Mesothelial cell of epicardium (in vitro differentiated cells): ENCODE measurements at places on chromosomes 2 and 18. TPM values are rescaled to one million over a fixed set of nuclear protein-coding genes. Genes with fewer than 3 reads are reported as not detected.
A peak's percentile ranks its signal among the peaks of the same experiment; 100 is the strongest.

GRCh38 chr2:32952761-32953476 is 6.2 kb downstream of the LTBP1 start:
- no peak overlapping the region for H3K4me3 ChIP-seq
- peaks cover 15% of the 10 kb centered on the region for H3K36me3 ChIP-seq
- no peaks in the 10 kb centered on the region for H3K27me3 ChIP-seq
- H3K27ac ChIP-seq = no peak overlapping the region
- DNase-seq = no peak

GRCh38 chr18:74204526-74205152 is 56.3 kb downstream of the TIMM21 start:
- peaks cover 1% of the 10 kb centered on the region for H3K4me1 ChIP-seq
- H3K27ac ChIP-seq = no peak overlapping the region
- no peak overlapping the region for H3K4me3 ChIP-seq
- DNase-seq = no peak
- no peaks in the 10 kb centered on the region for H3K27me3 ChIP-seq

DNA sequence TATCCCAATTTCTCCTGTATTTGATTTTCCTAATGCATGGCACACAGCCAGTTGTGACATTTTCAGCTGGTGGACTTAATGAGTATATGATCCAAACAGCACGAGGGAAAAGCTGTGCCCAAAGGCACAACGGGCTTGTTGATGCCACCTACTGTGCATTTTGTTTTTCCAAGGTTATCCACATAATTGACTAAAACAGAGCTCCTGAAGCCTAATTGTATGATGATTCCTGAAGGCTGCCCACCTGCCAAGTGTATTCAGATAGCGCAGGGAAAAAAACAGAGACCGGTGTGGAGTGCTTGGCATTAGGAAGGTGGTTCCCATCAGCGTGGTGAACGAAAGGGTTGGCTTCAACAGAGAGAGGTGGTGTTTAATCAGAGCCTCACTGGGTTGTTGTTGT is 14.9 kb downstream of the RBMS1 start:
- no peak for DNase-seq
- H3K4me3 ChIP-seq = no peak overlapping the region
- H3K36me3 ChIP-seq = peaks cover 6% of the 10 kb centered on the region
- H3K4me1 ChIP-seq = peaks cover 30% of the 10 kb centered on the region
- H3K27me3 ChIP-seq = no peaks in the 10 kb centered on the region

GRCh38 chr2:83531206-83531826 is 927.8 kb downstream of the SUCLG1 start:
- H3K27ac ChIP-seq = no peak overlapping the region
- no peaks in the 10 kb centered on the region for H3K36me3 ChIP-seq
- H3K27me3 ChIP-seq = no peaks in the 10 kb centered on the region
- DNase-seq = no peak

DNA sequence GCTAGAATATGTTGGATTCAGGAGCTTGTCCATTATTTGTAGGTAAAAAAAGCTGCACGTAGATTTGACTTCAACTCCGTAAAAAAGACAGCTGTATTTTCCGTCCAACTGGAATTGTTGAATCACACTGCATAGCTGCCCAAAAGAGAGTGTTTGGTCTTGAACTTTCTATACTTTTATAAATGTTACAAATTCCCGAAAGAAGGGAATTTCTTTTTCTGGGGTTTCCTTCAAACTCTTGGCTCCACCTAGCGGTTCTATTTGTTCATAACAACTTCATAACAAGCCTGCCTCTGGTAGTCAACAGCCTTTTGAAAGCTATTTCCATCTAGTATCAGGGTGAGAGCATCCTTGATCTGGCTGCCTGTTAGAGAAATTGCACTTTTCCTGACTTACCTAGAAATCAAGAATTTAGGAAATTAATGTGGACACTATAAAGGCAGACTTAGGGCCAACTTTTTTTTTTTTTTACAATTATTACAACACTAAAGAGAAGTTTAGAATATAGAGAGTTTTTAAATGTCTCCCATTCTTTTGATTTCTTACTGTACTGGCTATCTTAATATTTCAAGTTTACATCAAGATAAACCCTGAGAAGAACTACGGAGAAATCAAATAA is 48.1 kb downstream of the TMEM185B start:
- H3K27ac ChIP-seq = no peak overlapping the region
- no peaks in the 10 kb centered on the region for H3K4me1 ChIP-seq
- no peak overlapping the region for H3K4me3 ChIP-seq
- no peak for DNase-seq
- H3K36me3 ChIP-seq = peaks cover 8% of the 10 kb centered on the region
- no peaks in the 10 kb centered on the region for H3K27me3 ChIP-seq

The TCF4 gene
- 210 to 224 TPM (median 218 TPM) in 3 replicates for total RNA-seq

The BMP10 gene
- 0.13 TPM in 1 of 3 replicates, not detected in the others for total RNA-seq

DNA sequence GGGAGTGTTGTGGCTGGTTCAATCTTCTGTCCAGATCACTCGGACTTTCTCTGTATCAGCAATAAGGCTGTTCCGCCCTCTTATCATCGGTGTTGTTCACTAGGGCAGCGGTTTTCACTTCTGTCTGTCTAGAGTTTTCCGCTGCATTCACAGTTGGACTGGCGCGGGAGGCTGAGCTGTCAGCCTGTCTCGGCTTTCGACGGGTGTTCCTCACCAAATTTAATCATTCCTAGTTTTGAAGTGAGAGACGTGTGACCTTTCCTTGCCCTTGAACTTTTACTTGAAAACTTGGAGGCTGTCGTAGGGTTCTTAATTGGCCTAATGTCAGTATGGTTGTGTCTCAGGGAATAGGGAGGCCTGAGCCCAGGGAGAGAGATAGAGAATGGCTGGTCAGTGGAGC is 108.3 kb downstream of the NFATC1 start:
- peaks cover 1% of the 10 kb centered on the region for H3K36me3 ChIP-seq
- peaks cover 6% of the 10 kb centered on the region for H3K27me3 ChIP-seq
- no peak overlapping the region for H3K27ac ChIP-seq
- peaks cover 28% of the 10 kb centered on the region for H3K4me1 ChIP-seq

- H3K36me3 ChIP-seq = no peaks in the 10 kb centered on the region
- no peak overlapping the region for H3K27ac ChIP-seq
- no peak for DNase-seq
- no peak overlapping the region for H3K4me3 ChIP-seq
- H3K27me3 ChIP-seq = no peaks in the 10 kb centered on the region
Measured at GRCh38 chr2:18980104-18980785, 378.2 kb downstream of the OSR1 start.

The CFC1 gene
- not detected in 3 replicates for total RNA-seq

The AFF3 gene
- 14.4 to 15.6 TPM (median 14.7 TPM) in 3 replicates for total RNA-seq

The CAPG gene
- 86.3 to 92.4 TPM (median 89.2 TPM) in 3 replicates for total RNA-seq

- H3K27me3 ChIP-seq = no peaks in the 10 kb centered on the region
- DNase-seq = no peak
- no peaks in the 10 kb centered on the region for H3K36me3 ChIP-seq
Measured at GRCh38 chr18:36692921-36693332, 135.9 kb downstream of the TPGS2 start.

GRCh38 chr18:48445540-48445939 is 36.4 kb upstream of the ZBTB7C start:
- H3K4me3 ChIP-seq = no peak overlapping the region
- H3K27ac ChIP-seq = no peak overlapping the region
- no peaks in the 10 kb centered on the region for H3K36me3 ChIP-seq
- H3K4me1 ChIP-seq = peaks cover 10% of the 10 kb centered on the region
- DNase-seq = peak; percentile 73

DNA sequence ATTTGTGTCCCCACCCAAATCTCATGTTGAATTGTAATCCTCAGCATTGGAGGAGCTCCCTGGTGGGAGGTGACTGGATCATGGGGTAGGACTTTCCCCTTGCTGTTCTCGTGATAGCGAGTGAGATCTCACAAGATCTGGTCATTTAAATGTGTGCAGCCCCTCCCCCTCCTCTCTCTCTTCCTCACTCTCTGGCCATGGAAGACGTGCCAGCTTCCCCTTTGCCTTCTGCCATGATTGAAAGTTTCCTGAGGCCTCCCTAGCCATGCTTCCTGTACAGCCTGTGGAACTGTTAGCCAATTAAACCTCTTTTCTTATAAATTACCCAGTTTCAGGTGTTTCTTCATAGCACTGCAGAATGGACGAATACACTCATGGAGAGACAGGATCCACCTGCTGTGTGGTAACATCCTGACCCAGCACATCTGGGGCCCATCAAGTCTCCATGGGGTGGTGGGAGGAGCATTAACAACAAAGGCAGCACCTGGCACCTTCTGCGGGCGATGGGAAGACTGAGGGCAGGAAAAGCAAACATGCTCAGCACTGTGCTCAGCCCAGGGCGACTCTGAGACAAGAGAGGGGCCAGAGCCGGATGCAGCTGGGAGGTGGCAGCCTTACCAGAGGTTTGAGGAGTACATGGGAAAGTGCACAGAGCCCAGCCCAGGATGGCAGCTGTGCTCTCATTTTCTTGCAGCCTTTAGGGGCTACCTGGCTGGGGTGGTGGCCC is 16.2 kb upstream of the ALPP start:
- H3K27ac ChIP-seq = no peak overlapping the region
- H3K4me1 ChIP-seq = peaks cover 12% of the 10 kb centered on the region
- H3K27me3 ChIP-seq = peaks cover 2% of the 10 kb centered on the region
- H3K4me3 ChIP-seq = no peak overlapping the region

- no peaks in the 10 kb centered on the region for H3K27me3 ChIP-seq
- no peak overlapping the region for H3K4me3 ChIP-seq
- peaks cover 36% of the 10 kb centered on the region for H3K4me1 ChIP-seq
- no peak overlapping the region for H3K27ac ChIP-seq
- no peak for DNase-seq
- H3K36me3 ChIP-seq = peaks cover 5% of the 10 kb centered on the region
Measured at GRCh38 chr2:205776720-205777119, 94.4 kb downstream of the NRP2 start.

DNA sequence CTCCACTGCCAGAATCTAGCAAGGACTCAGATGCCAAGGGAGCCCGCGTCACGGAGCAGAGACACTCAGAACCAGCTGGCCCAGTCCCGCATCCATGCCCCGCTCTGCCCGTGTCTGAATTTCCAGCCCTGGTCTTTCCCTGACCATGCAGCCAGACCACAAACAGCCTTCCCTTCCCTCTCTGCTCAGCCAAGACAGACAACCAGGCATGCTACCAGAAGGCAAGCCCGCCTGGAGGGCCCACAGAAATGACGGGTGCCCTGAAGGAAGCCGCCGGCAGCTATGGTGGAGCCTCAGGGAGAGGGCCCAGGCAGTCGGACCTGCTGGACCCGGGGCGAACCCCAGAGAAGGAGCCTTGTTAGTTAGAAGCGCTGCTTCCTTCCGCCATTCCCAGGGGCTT is 45.1 kb upstream of the MAL start:
- no peak overlapping the region for H3K27ac ChIP-seq
- peaks cover 13% of the 10 kb centered on the region for H3K27me3 ChIP-seq
- no peak overlapping the region for H3K4me3 ChIP-seq
- no peaks in the 10 kb centered on the region for H3K4me1 ChIP-seq
- no peaks in the 10 kb centered on the region for H3K36me3 ChIP-seq
- no peak for DNase-seq

DNA sequence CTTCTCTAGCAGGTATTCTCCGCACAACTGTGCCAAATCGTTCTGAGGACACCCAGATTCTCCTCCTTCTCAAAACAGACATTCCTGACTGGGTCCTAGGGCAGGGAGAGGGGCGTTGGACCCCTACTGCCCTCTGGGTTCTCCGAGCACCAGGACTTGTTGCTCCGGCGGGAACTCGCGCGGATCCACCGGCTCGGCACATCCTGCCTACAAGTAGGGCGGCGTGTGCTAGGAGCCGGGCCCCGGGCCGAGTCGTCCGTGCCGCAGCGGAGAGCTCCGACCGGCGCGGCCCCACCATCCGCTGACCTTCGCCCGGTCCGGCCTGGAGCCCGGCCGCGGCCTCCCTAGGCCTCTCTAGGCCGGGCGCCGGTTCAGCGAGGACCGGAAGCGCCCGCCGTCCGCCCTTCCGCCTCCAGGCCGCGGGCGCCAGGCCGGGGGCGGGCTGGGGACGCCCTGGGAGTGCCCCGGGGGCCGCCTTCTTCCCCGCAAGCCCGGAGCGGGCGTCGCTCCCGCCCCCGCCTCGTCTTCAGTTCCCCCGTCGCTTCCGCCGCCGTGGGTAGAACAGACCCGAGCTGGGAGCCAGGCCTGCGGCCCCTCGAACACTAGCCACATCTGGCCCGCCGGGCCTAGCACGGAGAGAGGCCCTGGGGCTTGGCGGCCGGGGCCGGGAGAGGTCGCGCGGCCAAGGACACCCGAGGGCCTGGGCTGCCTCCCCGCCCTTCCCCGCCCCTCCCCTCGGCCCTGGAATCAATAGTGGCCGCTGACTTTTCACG is 7.6 kb upstream of the ONECUT2 start:
- no peak overlapping the region for H3K27ac ChIP-seq
- peaks cover 2% of the 10 kb centered on the region for H3K4me1 ChIP-seq
- H3K27me3 ChIP-seq = peaks cover 92% of the 10 kb centered on the region
- peak overlapping the region; percentile 28 for H3K4me3 ChIP-seq
- no peaks in the 10 kb centered on the region for H3K36me3 ChIP-seq
- DNase-seq = no peak

DNA sequence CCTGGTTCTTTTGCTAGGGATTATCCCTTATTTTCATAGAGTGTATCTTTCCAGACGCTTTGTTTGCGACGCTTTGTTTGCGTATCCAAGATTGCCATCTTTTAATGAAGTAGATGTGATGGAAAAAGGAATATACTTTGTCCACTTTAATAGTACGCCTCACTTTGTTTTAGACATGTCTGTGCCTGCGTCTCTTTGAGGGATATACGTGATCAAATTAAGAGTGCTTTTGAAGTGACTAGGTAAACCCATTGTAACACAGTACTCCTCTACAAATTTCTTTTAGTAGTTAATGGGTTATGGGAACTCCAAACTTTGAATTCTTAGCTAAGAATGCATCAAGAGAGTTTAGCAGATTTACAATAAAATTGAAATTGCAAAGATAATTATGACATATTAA is 27.9 kb downstream of the ACSL3 start:
- no peak for DNase-seq
- no peak overlapping the region for H3K4me3 ChIP-seq
- H3K4me1 ChIP-seq = peaks cover 51% of the 10 kb centered on the region
- no peak overlapping the region for H3K27ac ChIP-seq
- no peaks in the 10 kb centered on the region for H3K27me3 ChIP-seq

The ANO7 gene
- 3.8 to 4.5 TPM (median 3.8 TPM) in 3 replicates for total RNA-seq

The FBXO48 gene
- total RNA-seq = 0.72 to 0.77 TPM (median 0.75 TPM) in 3 replicates

GRCh38 chr2:24122366-24123194 is 554 bp downstream of the PFN4 start:
- H3K27ac ChIP-seq = peak overlapping the region; percentile 96
- no peaks in the 10 kb centered on the region for H3K27me3 ChIP-seq
- H3K36me3 ChIP-seq = peaks cover 9% of the 10 kb centered on the region
- DNase-seq = no peak

The CTIF gene
- 64.3 to 67.9 TPM (median 66.0 TPM) in 3 replicates for total RNA-seq
